ENCODE measurements at places on chromosomes 11 and 22.

DNA sequence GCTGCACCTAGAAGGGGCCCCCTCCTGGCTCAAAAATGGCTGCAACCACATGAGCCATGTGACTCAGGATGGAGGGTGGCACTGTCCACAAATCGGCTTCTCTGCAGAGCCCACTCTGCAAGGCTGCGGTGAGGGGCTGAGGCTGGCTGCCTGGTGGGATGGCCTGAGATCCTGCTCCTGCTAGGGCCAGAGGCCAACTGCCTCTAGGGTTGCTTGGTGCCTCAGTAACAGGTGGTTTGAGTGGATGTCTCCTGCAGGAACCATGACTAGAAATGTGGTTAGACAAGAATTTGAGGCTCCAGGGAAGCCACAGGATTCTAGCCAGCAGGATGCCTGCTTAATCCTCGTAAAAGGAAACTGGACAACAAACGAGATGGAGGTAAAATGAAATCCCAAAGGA lies 17.1 kb downstream of the PATZ1 start:
- peak; percentile 45 for DNase-seq

- no peak for DNase-seq
Measured at GRCh38 chr11:11311169-11311568, 41.9 kb downstream of the CSNK2A3 start.

DNA sequence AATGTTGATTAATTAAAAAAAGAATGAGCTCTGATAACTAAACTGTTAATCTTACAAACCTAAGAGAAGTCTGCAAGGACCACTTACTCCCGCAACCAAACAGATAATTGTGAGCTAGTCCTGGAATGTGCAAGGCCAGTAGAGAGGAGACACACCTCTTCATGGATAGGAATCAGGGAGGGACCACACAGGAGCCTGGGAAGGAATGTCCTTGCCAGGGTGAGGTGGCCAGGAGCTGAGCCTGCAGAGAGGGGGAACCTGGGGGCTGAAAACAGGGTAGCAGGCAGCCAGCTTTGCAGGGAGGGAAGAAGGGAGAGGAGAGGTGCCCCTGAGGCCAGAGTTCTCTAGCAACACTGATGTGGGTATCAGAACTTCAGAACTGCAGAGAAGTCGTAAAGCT lies 9.4 kb upstream of the NLRP10 start:
- peak; percentile 62 for DNase-seq

GRCh38 chr22:49536571-49537131 lies 291.0 kb downstream of the BRD1 start:
- DNase-seq: no peak

DNA sequence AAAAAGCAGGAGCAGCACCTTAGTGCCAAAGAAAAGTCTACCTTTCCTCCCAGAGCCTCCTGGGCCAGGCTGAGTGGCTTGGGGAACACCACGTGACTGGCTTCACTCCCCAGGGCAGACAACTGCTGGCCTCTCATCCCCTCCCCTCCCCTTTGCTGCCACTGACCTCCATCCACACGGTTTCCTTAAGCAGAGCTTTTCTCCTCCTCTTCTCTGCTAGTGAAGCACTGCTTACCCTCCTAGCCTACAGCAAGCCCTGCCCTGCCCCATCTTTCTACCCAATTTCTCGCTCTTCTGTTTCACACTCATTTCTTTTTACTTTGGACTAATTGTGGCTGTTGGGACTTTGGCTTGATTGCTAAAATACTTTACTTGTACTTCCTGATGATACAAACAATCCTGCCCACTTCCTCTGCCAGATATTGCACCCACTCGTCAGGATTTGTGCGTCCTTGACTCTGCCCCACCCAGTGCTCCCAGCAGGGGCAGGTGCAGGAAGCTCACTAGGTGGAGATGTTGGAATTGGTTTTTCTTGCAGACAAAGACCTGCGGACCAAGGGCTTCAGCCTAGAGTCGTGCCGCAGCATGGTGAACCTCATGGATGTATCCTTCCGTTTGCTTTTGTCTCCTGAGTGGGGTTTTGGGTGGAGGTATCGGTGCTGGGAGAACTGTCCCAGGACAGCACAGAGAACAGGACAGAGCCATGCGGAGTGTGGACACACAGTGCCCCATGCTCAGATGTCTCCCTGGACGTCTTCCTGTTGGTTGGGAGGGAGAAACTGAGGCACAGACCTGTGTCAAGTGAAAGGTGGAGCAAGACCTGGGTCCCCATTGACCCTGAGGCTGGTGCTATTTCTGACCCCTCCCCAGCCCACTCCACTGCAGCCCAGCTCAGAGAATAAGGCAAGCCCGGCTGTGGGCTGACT lies 27.3 kb downstream of the CAPN1 start:
- DNase-seq: no peak

DNA sequence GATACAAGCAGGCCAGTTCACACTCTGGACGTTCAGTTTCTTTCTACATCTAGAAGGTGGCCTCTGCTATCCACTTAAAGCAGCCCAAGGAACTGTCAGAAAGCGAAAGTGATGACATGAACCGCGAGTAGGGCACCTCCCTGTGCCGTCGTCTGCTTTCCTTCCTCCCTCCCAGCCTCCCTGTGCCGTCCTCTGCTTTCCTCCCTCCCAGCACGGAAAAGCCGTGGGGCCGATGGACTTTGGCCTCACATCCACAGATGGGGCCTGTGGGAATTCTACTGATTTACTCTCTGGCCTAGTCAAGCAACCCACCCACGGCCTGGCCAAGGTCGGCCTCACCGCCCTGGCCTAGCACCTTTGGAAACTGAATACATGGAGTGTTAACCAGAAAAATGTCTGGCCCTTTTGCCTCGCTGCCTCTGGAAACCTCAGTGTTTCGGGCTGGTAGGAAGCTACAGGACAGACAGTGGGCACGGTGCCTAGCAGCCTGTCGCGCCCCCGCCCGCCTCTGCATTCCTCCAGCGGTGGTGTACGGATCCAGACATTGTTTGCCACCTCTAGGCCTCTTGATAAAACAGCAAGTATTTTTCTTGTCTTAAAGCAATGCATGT lies 14.2 kb downstream of the PEX26 start:
- peak; percentile 16 for DNase-seq

DNA sequence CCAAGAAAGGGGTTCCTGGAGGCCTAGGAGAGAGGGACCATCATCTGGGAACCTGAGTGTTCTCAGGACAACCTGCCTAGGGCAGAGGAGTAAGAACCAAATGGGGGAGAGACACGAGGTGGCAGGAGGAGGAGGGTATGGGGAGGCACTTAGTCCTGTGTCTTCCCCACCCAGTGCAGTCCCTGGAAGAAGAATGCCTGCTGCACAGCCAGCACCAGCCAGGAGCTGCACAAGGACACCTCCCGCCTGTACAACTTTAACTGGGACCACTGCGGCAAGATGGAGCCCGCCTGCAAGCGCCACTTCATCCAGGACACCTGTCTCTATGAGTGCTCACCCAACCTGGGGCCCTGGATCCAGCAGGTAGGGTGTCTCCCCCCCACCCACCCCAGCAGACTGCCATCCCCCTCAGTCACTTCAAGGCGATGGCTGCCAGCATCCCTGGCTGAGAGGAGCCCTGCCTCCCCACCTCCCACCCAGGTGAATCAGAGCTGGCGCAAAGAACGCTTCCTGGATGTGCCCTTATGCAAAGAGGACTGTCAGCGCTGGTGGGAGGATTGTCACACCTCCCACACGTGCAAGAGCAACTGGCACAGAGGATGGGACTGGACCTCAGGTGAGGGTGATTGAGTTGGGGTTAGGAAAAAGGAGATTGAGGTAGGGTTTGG lies 3.7 kb upstream of the INPPL1 start:
- DNase-seq: no peak

- DNase-seq: peak; percentile 31
Measured at GRCh38 chr11:8754241-8754640, 71.6 kb downstream of the RPL27A start.

DNA sequence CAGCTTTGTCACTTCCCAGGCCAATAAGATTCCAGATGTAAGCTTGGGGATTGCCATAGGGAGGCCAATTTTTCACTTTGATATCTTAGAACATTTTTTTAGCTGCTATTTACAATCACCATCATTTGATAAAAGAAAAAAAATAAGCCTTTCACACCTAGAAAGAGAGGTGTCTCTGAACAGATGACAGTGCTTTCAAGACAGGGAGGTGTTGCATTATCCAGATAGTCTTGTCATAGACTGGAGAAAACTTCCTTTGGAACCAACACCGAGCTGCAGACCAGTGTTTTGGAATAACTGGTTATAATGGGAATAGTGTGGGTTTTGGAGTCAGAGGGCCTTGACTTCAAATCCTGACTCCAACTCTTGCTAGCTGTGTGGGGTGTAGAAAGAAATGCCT lies 101.0 kb downstream of the SLC1A2 start:
- no peak for DNase-seq

DNA sequence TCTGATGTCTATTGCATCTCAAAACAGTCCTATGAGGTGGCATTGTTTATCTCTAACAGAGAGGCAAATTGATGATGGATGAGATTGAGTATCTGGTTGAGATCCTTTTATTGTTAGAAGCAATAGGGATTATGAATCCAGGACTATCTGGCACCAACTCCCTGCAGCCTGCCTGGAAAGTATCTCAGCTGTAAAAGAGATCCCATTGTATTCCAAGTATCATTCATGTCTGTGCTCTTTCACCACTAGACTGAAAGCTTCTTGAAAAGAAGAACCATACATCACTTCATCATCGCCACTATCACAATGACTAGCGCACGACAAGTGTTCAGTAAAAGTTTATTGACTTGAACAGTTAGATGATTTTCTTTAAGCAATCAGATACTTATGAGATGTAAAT lies 41.9 kb upstream of the PCF11 start:
- DNase-seq: no peak

DNA sequence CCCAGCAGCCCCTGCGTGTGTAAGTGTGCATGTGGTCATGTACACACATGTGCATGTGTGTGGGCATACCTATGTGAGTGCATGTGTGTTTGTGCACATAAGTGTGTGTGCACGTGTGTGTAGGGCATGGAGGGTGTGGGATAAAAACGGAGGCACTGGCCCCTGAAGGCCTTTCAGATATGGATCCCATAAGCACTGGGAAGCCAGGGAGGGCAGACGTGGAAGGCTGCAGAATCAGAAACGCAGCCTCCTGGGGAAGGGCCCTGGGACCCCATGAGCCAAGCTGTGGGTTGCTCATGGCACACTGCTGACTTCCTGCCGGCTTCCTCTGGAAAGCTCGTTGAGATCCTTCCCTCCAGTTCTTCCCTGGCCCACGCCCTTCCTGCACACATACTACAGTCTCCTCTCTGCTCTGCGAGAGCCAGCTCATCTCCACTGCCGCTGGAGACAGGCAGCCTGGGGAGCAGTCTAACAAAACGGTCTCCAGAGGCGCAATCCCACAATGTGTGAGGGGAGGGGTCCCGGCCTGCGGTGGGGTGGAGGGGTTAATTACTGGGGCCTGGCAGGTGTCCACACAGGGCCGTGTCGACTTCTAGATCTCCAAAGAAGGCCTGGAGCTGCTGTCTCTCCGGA lies 435.2 kb upstream of the B3GAT1 start:
- DNase-seq: no peak

DNA sequence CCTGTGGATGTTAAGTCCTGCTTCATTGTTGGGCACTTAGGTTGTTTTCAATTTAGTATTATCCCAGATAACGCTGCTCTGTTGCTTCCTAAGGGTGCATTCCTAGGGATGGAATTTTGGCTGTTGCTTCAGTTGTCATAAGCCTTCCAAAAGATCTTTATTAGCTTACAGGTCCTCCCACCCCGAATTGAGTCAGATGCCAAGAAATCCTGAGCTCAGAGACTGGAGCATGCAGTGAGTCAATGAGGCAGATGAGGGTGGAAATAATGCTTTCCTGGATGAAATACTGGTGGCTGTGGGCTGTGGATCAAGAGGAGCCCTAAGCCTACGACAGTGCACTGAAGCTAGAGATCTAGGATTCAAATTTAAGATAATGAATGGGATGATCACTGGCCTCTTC lies 10.7 kb upstream of the IL18BP start:
- DNase-seq: peak; percentile 93

- DNase-seq: no peak
Measured at GRCh38 chr11:130151196-130151595, 8.4 kb upstream of the ST14 start.

DNA sequence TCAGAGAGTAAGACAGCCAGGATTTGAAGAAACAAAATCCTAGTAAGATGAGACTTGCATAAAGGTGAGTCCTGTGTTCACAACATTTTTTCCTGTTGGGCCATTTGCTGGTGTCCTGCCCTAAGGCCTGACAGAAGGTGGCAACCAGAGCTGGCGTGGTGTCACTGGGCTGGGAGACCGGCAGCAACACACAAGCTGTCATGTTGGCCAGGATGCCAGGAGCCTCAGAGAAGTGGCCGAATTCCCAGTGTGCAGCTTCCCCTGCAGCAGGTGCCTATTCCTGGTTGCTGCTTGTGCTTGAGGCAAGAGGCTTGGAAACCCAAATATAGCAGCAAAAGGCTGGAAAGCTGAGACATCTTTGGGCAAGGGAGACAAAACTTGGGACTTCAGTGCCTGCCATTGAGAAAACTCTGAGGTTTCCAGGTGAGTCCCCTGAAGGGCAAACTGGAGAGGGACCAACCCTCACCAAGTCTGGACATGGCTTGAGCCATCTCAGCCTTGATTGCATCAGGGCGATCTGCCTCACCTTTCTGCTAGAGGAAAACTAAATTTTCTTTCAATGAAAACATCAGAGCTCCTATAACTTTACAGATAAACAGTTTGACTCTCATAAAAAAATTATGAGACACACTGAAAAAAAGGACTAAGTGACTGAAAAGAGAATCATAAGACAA lies 25.9 kb downstream of the ALG12 start:
- DNase-seq: no peak

- no peak for DNase-seq
Measured at GRCh38 chr22:40982482-40983385, 31.6 kb downstream of the RBX1 start.

DNA sequence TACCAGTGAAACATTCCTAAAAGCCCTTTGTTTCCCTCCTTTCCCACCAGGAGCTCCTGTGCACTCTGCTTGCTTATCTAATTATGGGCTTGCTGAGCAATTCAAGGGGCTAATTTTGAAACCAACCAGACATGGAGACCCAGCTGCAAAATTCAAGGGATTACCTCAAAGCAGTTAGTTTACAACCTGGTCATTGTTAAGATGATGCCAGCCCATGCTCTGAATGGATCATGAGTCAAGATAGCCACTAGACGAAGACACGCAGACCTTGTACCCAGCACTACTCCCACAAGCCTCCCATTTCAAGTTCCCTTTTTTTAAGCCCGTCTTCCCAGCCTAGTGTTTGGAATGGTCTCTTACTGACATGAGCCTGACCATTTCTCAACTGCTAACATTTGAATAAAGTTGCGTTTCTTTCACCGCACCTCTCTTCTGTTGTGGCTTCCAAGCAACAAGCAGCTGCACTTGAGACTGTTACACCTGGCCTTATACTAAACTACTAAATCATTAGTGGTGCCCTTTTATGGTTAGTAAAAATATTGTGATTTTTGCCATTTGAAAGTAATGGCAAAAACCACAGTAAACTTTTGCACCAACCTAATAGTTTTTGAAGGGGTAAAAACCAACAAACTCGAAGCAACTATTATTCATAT lies 315.3 kb upstream of the LUZP2 start:
- no peak for DNase-seq

- DNase-seq: peak; percentile 32
Measured at GRCh38 chr11:35944503-35945136, 758 bp downstream of the LDLRAD3 start.

- peak; percentile 44 for DNase-seq
Measured at GRCh38 chr11:15903246-15903645, 453.1 kb downstream of the SOX6 start.

- no peak for DNase-seq
Measured at GRCh38 chr22:49568751-49569285, 258.9 kb downstream of the BRD1 start.

Measured in EH (cell line).